Activated CD4-positive, alpha-beta T cell treated with anti-CD3 and anti-CD28 coated beads, Interleukin-2, amount 50 U/mL, for 48 hours (primary cell): ENCODE measurements at places on chromosomes 3 and 15.

GRCh38 chr3:157467200-157467599 lies 30.6 kb downstream of the PTX3 start:
- DNase-seq: no peak

- no peak for DNase-seq
Measured at GRCh38 chr3:10526366-10526765, 21.0 kb upstream of the ATP2B2 start.

GRCh38 chr3:151282921-151283320 lies 4.6 kb upstream of the P2RY14 start:
- DNase-seq: no peak

GRCh38 chr3:100830931-100831330 lies 121.6 kb downstream of the TFG start:
- DNase-seq: no peak

GRCh38 chr15:53307952-53308624 lies 451.4 kb downstream of the WDR72 start:
- DNase-seq: no peak

GRCh38 chr3:172717493-172718088 lies 6.7 kb upstream of the NCEH1 start:
- DNase-seq: no peak
